ENCODE measurements at places on chromosomes 13 and 19. TPM values are rescaled to one million over a fixed set of nuclear protein-coding genes. Genes with fewer than 3 reads are reported as not detected.

ZNF667 gene
- total RNA-seq = 7.7 TPM

- DNase-seq = no peak
- H3K4me3 ChIP-seq = no peak overlapping the region
- H3K27ac ChIP-seq = no peak overlapping the region
- H3K36me3 ChIP-seq = no peaks in the 10 kb centered on the region
Observed at GRCh38 chr13:22325761-22326160, 654.9 kb downstream of the FGF9 start.

PINLYP gene
- total RNA-seq = 17.7 TPM

- no peak overlapping the region for H3K4me3 ChIP-seq
- peaks cover 21% of the 10 kb centered on the region for H3K4me1 ChIP-seq
- H3K27me3 ChIP-seq = no peaks in the 10 kb centered on the region
- no peak for DNase-seq
- H3K36me3 ChIP-seq = no peaks in the 10 kb centered on the region
Observed at GRCh38 chr13:39419876-39420275, 183.1 kb downstream of the LHFPL6 start.

EPSTI1 gene
- 10.7 TPM for total RNA-seq

GRCh38 chr13:33330483-33330882 is 44.9 kb upstream of the STARD13 start:
- no peaks in the 10 kb centered on the region for H3K36me3 ChIP-seq
- DNase-seq = no peak
- H3K4me3 ChIP-seq = no peak overlapping the region
- no peaks in the 10 kb centered on the region for H3K4me1 ChIP-seq
- no peaks in the 10 kb centered on the region for H3K27me3 ChIP-seq

ERICH6B gene
- total RNA-seq = not detected

- H3K4me3 ChIP-seq = no peak overlapping the region
- no peaks in the 10 kb centered on the region for H3K36me3 ChIP-seq
- no peaks in the 10 kb centered on the region for H3K27me3 ChIP-seq
- H3K27ac ChIP-seq = no peak overlapping the region
- H3K4me1 ChIP-seq = peaks cover 22% of the 10 kb centered on the region
Observed at GRCh38 chr13:110244071-110244830, 62.7 kb downstream of the COL4A1 start.

DNA sequence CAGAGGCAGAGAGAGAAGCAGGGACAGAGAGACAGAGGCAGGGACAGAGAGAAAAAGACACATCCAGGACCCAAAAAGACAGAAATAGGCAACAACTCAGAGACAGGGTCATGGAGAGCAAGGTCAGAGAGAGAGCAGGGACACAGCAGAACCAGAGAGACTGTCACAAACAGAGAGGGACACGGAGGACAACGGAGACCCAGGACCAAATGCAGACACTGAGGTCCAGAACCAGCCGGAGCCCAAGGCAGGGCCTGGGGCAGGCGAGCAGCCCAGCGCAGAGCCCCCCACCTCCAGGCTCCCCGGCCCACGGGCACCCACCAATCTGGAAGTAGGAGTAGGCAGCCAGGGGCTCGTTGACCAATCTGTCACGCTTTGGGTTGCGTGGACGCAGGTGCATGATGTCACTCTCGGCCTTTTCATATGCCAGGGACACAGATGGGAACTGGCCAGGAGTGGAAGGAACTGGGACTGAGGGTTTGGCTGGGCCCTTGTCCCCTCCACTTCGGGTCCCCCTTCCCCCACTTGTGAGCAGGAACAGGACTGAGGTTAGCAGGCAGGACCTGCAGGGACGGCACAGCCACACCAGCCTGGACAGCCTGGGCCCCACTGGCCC is 8.1 kb downstream of the TMEM147 start:
- no peak for DNase-seq
- no peak overlapping the region for H3K4me3 ChIP-seq
- no peaks in the 10 kb centered on the region for H3K36me3 ChIP-seq
- no peak overlapping the region for H3K27ac ChIP-seq
- H3K4me1 ChIP-seq = no peaks in the 10 kb centered on the region

- no peak for DNase-seq
- H3K27ac ChIP-seq = no peak overlapping the region
- no peaks in the 10 kb centered on the region for H3K4me1 ChIP-seq
Observed at GRCh38 chr13:80109303-80109702, 231.6 kb downstream of the SPRY2 start.

GRCh38 chr13:34006011-34006410 is 188.1 kb downstream of the RFC3 start:
- H3K36me3 ChIP-seq = no peaks in the 10 kb centered on the region
- no peaks in the 10 kb centered on the region for H3K4me1 ChIP-seq
- no peaks in the 10 kb centered on the region for H3K27me3 ChIP-seq
- no peak overlapping the region for H3K27ac ChIP-seq
- DNase-seq = no peak

LRRC25 gene
- 4.4 TPM for total RNA-seq

- DNase-seq = no peak
- no peaks in the 10 kb centered on the region for H3K4me1 ChIP-seq
- H3K27me3 ChIP-seq = no peaks in the 10 kb centered on the region
- no peak overlapping the region for H3K4me3 ChIP-seq
- H3K36me3 ChIP-seq = no peaks in the 10 kb centered on the region
- no peak overlapping the region for H3K27ac ChIP-seq
Observed at GRCh38 chr19:34757441-34757840, 15.6 kb downstream of the ZNF599 start.

GRCh38 chr19:12912571-12912970 is 6.5 kb downstream of the SYCE2 start:
- H3K4me1 ChIP-seq = peaks cover 2% of the 10 kb centered on the region
- no peak for DNase-seq
- no peak overlapping the region for H3K4me3 ChIP-seq
- no peaks in the 10 kb centered on the region for H3K36me3 ChIP-seq
- no peak overlapping the region for H3K27ac ChIP-seq

DNA sequence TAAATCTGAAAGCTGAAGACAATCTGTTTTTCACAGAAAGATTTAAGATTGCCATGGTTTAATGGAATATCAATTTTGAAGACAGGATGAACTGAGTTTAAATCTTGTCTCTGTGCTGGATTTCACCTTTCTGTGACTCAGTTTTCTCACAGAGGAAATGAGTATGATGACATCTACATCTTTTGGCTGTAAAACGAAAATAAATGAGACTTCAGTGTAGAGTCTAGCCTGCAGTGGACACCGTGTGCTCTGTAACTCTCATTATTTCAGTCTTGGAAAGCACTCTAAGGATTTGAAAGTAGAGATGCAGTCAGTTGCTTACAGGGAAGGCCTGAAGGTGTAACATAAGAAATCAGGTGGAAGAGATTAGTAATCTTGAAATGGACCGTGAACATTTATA is 150.4 kb downstream of the NALCN start:
- H3K27ac ChIP-seq = no peak overlapping the region
- H3K4me3 ChIP-seq = no peak overlapping the region
- no peaks in the 10 kb centered on the region for H3K36me3 ChIP-seq

DNA sequence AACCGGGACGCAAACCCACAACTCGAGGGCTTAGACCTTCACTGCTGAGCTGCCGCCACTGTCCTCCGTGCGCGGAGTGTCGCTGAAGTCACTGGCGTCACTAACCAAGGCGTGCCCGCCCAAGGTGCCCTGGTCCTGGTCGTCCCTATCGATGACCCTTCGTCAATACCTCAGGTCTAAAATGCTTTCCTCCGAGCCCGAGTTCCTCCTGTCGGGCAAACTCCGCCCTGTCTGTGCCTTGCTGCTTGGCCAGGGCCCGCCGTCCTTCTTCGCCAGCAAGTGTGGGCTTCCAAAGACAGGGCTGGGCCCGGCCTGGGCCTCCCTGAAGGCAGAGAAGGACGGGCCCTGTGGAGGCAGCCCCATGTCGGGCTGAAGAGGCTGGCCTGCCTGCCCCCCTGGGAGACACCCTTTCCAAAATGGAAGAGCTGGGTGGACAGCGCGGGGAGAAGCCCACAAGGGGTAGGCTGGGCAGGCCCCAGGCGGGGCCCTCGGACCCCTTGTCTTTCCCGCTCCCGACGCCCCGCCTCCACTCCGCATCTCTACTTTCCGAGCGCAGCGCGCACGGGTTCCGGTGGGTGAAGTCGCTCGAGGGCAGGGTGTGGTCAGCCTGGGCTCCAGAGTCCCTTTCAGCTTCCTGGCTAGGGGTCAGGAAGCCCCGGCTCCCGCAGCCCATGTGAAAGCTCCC is 13.4 kb downstream of the RB1 start:
- no peak for DNase-seq
- H3K27me3 ChIP-seq = no peaks in the 10 kb centered on the region
- no peak overlapping the region for H3K4me3 ChIP-seq
- H3K36me3 ChIP-seq = no peaks in the 10 kb centered on the region

TTC9B gene
- total RNA-seq = not detected
